ENCODE measurements at places on chromosomes 5 and 9. TPM values are rescaled to one million over a fixed set of nuclear protein-coding genes. Genes with fewer than 3 reads are reported as not detected.
A peak's percentile ranks its signal among the peaks of the same experiment; 100 is the strongest.

DNA sequence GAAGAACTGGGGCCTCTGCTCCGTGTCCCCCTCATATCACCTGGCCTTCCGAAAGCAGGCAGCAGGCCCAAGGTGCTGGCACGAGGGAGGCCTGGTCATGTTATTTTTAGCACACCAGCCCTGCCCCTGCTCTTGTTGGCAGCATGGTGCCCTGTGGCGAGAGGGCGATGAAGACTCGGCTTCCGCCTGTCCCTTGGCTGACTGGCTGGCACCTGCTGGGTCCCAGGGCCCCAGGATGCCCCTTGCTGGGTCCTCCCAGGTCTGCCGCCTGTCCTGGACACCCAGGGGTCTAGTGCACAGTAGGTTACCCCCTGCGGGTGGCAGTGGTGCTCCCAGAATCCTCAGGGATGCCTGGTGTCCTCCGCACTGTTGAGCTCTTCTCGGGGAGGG is 77.0 kb downstream of the RXRA start:
- no peaks in the 10 kb centered on the region for H3K27me3 ChIP-seq
- H3K27ac ChIP-seq, result no peak overlapping the region
- no peaks in the 10 kb centered on the region for H3K36me3 ChIP-seq
- H3K4me1 ChIP-seq, result peaks cover 13% of the 10 kb centered on the region
- no peak overlapping the region for H3K4me3 ChIP-seq

DNA sequence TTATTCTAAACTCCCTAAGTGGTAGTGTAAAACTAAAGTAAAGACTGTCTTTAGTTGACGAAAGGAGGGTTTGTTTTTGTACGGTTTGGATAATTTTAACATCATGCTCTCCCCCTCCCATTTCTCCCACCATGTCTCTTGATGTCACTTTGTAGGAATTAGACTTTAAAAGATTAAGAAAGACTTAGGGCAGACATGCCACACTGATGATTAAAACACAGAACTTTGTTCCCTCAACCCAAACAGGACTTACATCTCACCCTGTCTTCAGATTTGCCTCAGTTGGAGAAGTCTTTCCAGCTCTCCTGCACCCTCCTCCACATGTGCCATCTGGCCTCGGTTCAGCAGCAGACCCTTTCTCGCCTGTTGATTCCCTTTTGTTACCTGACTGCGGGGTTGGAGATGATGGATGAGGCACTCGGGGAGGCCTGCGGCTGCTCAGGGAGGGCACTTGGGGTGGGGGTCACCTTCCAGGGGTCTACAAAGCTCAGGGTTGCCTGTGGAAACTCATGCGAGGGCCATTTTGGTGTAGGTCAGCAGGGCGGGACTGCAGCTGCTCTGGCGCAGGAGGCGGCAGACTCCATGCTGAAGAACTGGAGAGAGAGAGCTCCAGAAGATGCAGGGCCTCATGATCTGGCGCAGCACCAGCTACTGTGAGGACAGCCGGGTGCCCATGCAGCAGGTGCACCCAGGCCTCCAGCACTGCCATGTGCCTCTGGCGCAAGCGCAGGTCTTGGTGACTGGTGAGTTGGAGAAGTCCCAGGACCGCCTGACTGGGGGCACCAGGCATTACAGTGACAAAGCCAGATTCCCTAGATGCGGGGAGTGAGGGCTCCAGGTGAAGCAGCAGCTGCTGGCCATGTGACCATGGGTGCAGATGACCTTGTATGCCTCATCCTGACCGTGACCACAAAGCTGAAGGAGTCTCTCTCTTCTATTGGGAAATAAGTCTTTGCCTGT is 24.5 kb upstream of the EXOC3 start:
- no peak overlapping the region for H3K27ac ChIP-seq
- no peak for DNase-seq
- no peaks in the 10 kb centered on the region for H3K36me3 ChIP-seq
- no peaks in the 10 kb centered on the region for H3K27me3 ChIP-seq

DNA sequence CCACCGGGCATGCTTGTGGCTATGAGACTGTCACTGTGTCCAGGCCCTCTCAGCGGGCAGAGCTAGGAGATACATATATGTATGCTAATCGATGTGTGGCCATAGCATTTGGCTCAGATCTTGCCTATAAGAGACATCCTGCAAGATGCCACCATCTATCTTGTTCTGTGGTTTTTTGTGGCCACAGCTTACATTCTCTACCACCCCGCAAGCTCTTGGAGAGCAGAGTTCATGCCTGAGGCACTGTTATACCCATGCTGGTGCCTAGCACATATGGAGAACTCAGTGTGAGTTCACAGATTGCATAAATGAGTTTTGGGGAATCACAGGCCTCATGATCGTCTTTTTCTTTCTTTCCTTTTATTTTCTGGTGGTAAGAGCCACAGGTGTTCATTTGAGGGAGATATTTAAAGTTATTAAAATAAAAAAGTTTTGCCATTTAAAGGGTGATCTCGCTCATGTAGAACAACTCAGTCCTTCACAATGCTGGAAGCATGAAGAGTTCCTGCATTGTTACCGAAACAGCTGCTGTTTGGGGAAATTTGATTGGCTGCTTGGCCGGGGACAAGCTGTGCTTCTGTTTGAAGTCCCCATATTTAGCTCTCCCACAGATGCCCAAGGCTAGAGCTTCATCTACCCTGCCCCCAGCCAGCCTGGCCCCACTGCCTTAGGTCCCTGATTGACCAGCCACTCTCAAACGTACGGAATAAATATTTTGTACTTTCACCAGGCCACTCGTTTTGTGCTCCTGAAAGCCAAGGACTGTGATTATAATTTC is 169.2 kb upstream of the MAP1B start:
- peaks cover 3% of the 10 kb centered on the region for H3K4me1 ChIP-seq
- H3K27ac ChIP-seq, result no peak overlapping the region
- H3K4me3 ChIP-seq, result no peak overlapping the region
- no peak for DNase-seq

- H3K27ac ChIP-seq, result no peak overlapping the region
- DNase-seq, result no peak
- H3K27me3 ChIP-seq, result no peaks in the 10 kb centered on the region
- H3K4me3 ChIP-seq, result no peak overlapping the region
- no peaks in the 10 kb centered on the region for H3K36me3 ChIP-seq
Measured at GRCh38 chr5:155460501-155460931, 447.0 kb downstream of the KIF4B start.

- no peak for DNase-seq
- peaks cover 33% of the 10 kb centered on the region for H3K27me3 ChIP-seq
- no peak overlapping the region for H3K27ac ChIP-seq
- peaks cover 2% of the 10 kb centered on the region for H3K4me1 ChIP-seq
- no peaks in the 10 kb centered on the region for H3K36me3 ChIP-seq
Measured at GRCh38 chr9:93186215-93186945, 2.4 kb downstream of the WNK2 start.

DNA sequence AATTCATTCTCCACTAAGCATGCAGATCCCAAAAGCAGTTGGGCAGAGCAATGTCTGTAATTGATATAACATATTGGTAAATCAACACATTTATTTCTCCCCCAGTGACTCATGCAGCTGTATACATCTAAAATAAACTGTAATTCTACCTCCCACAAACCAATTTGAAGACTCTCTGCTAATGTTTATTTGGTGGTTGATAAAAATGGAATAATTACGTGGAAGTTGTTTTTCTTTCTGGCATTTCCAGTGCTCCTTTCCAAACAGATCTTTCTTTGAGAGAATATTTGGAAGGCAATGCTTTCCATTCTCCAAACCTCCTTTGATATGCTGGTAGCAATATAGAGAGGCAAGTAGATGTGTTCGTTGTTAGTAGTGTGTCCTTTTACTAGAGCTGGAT is 194.7 kb downstream of the CHSY3 start:
- H3K36me3 ChIP-seq, result no peaks in the 10 kb centered on the region
- no peak for DNase-seq
- H3K4me1 ChIP-seq, result no peaks in the 10 kb centered on the region
- H3K27me3 ChIP-seq, result no peaks in the 10 kb centered on the region

DNA sequence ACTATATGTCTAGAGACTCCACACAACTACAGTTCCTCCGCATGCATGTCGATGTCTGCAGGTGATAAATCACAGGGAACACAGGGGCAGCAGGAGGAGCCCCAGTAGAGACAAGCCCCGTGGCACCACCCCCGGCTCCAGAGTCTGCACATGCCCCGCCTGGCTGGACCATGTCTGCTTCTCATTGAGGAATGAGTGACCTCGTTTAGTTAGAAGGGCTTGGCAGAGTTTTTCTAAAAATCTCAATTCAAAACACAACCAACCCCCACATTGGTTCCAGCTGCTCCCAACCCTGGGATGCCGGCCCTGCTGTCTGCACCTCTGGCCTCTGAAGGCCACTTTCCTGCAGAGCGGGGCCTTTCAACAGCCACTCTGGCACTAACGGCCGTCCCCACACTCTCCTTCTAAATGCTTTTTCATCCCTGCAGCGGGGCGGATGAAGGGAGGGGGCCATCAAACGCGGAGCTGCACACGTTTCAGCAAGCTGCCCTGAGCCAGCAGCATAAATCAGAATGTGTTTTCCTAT is 106.3 kb downstream of the ROR2 start:
- H3K4me1 ChIP-seq, result peaks cover 7% of the 10 kb centered on the region
- DNase-seq, result no peak
- H3K27ac ChIP-seq, result no peak overlapping the region
- H3K4me3 ChIP-seq, result no peak overlapping the region

GRCh38 chr5:37886242-37886905 is 46.5 kb upstream of the GDNF start:
- no peaks in the 10 kb centered on the region for H3K4me1 ChIP-seq
- no peaks in the 10 kb centered on the region for H3K36me3 ChIP-seq
- DNase-seq, result no peak
- H3K27me3 ChIP-seq, result no peaks in the 10 kb centered on the region
- H3K27ac ChIP-seq, result no peak overlapping the region
- H3K4me3 ChIP-seq, result no peak overlapping the region

DNA sequence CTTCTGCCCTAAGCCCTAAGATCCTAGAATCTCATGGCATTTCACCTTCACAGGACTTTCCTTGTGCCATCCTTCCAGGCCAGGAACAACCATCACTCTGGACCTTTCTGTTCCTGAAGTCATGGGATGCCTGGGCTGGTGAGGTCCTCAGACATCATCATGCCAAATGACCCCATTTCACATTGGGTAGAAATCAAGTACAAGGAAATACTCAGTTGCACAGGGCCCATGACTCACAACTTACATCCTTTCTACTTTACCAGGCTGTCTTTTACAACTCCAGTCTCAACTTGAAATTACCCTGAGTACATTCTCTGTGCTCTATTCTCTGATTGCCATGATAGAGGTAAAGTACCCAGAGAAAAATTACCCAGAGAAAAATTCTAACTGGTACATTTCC is 167.1 kb downstream of the PIK3R1 start:
- H3K4me1 ChIP-seq, result 0 out of 2 replicates have a peak, but pooled peaks cover 2% of the 10 kb centered on the region
- H3K27me3 ChIP-seq, result no peaks in the 10 kb centered on the region
- DNase-seq, result no peak
- no peaks in the 10 kb centered on the region for H3K36me3 ChIP-seq
- H3K4me3 ChIP-seq, result no peak overlapping the region

- no peaks in the 10 kb centered on the region for H3K27me3 ChIP-seq
- H3K36me3 ChIP-seq, result no peaks in the 10 kb centered on the region
- DNase-seq, result no peak
- H3K27ac ChIP-seq, result no peak overlapping the region
Measured at GRCh38 chr9:7762600-7762999, 37.0 kb downstream of the DMAC1 start.

DNA sequence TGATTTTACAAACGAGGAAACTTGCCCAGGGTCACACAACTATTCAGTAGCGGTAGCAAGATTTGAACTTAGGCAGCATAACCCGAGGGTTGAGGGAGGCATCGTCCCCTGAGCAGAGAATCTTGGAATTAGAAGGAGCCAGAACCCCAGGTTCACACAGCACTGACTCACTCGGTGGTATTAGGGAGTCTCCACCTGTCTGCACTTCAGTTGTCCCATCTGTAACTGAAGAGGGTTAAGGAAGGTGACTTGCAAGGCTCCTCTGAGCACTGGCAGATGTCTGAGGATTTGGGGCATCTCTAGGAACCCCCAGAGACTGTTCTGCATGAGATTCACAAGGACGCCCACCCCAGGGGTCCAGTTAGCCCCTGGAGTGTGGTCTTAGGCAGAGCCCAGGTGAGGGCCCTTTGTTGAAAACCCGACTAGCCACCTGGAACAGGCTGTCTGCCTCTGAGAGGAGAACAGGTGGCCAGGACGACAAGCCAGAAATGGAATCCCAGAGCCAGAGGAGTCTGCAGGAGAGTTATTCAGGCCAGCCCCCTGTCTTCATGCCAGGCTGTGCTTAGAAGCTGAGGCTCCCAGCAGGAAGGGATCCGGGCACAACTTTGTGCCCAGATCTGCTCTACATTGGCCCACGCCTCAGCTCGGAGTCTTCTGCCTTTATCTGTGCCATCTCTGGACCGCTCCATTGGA is 50.0 kb upstream of the ORM1 start:
- no peak overlapping the region for H3K27ac ChIP-seq
- no peaks in the 10 kb centered on the region for H3K4me1 ChIP-seq
- no peaks in the 10 kb centered on the region for H3K27me3 ChIP-seq
- H3K4me3 ChIP-seq, result no peak overlapping the region
- no peak for DNase-seq
- no peaks in the 10 kb centered on the region for H3K36me3 ChIP-seq

- no peak for DNase-seq
- H3K4me3 ChIP-seq, result no peak overlapping the region
- peak overlapping the region; percentile 38 for H3K27ac ChIP-seq
- H3K36me3 ChIP-seq, result no peaks in the 10 kb centered on the region
Measured at GRCh38 chr9:92770360-92770995, 5.8 kb upstream of the BICD2 start.

DNA sequence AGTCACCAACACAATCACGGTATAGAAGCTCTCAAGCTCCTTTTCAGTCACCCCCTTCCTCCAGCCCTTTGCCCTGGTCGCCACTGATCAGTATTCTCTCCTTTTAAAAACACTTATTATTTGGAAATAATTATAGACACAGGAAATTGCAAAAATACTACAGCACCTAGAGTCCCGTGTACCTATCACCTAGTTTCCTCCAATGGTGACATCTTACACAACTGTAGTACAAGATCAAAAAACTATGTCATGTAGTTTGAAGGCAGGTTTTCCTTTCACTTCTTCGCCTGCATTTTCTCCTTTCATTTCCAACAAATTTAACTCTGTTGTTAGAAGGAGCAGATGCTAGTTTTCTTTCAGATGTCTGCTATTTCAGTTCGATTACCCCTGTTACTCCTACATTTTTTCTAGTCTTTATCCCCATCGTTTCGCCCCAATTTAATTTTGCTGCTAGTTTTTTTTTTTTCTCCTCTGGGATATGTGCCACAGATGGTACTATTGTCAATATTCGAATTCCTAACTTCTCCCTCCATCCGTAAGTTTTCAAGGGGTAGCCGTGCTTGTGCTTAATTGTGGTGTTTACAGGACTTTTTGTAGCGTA is 612 bp upstream of the ATG10 start:
- no peak for DNase-seq
- no peaks in the 10 kb centered on the region for H3K4me1 ChIP-seq
- H3K27ac ChIP-seq, result peak overlapping the region; percentile 84
- no peaks in the 10 kb centered on the region for H3K36me3 ChIP-seq
- H3K4me3 ChIP-seq, result peak overlapping the region; percentile 44
- H3K27me3 ChIP-seq, result no peaks in the 10 kb centered on the region

Gene CCNJL
- 36.2 TPM for total RNA-seq

Gene NME5
- total RNA-seq, result 0.89 TPM

Gene ADAMTSL1
- total RNA-seq, result 0.90 TPM

Measured in H1 (cell line).